ENCODE measurements at places on chromosomes 1 and 21. TPM values are rescaled to one million over a fixed set of nuclear protein-coding genes. Genes with fewer than 3 reads are reported as not detected.

Gene ATAD3C
- total RNA-seq, result 1.8 TPM

- DNase-seq, result no peak
Observed at GRCh38 chr1:2547210-2548067, 8.7 kb upstream of the TNFRSF14 start.

Gene FAAH
- 21.0 TPM for total RNA-seq

DNA sequence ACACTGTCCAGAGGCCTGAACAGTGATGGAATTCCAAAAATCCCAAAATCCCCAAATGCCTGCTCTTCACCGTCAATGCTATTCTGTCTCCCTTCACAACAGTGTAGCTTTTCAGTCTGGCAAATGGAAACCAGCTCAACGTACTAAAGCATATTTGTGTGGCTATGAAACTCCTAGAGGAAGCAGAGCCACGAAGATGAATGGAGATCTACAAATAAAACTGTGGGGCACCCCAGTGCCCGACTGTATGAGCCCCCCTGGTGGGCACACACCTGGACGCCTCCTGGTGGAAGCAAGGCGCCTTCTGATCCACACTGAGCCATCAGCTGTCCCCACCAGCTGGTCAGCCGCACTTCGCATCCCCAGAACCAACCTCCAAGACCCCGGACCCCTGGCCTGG is 129.1 kb upstream of the SOD1 start:
- no peak for DNase-seq

DNA sequence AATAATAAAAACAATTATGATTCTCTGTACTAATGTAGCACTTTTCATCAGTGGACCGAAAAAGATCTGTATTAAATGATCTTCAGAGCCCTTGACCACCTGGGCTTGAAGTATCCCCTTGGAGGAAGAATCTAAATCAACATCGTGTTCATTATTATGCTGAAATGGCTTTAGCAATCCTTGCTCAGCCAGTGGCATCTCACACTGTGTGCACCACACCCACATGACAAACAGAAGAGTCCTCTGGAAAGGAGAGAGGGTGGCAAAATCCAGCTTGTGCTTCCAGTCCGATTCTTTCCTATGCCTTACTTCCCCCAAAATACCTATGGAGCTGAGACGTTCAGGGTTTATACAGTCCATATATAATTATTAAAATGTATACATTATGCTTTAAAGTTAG is 318.5 kb upstream of the RUNX1 start:
- DNase-seq, result no peak

- DNase-seq, result no peak
Observed at GRCh38 chr21:33831962-33832659, 83.5 kb downstream of the ATP5PO start.

- peak; percentile 90 for DNase-seq
Observed at GRCh38 chr1:108816049-108816893, 40.6 kb downstream of the AKNAD1 start.
